Cerebellar cortex (tissue), 1 donor: ENCODE measurements at places on chromosomes 11 and 22.
A peak's percentile ranks its signal among the peaks of the same experiment; 100 is the strongest.

DNA sequence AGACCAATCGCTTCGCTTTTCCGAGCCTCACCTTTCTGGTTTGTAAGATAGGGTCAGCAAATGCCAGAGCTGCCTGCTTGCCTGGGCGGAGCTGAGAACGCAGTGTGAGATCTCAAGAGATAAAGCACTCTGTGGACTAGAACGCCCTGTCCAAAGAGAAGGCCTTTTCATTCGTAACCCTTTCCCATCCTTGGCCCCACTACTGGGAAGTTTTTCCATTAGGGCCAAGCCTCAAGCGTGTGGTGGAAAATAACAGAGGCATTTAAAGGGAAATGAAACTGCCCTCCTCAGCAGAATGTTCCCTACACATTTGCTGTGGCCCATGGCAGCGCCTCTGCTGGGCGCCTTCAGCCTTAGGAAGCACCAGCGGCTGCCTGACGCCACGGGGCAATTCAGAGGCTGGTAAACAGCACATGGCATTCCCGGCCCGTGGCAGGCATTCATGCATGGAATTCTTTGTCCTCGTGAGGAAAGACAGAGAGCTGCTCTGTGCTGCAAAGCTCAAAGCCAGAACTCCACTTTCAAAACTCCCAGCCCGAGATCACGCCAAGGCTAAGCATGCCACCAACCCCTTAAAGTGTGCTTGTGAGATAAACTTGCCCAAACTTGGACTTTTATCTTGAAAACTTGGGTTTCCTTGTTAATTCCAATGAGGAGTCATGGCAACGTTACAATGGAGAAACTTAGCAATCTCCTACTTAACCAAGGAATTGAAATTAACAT, 38.1 kb downstream of the AHNAK start:
- peak; percentile 88 for DNase-seq

DNA sequence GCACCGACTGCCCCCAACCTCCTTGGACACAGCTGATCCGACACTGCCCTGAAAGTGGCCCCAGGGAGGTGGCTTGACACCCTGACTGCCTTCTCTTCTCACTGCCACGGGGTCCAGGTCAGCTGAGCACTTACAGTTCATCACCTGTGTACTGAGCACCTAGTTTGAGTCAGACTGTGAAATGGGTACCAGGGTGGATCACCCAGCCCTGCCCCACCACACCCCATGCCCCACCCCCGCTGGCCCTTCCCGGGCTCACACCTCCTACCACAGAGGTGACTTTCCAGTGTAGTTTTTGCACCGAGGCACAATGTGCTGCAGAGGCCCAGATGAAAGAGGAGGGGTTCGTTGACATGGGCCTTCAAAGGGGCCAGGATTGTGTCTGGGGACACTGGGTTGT, 59.5 kb downstream of the PRDM11 start:
- DNase-seq, result no peak

- peak; percentile 50 for DNase-seq
Observed at GRCh38 chr22:29331658-29332300, 16.3 kb upstream of the RASL10A start.

- DNase-seq, result no peak
Observed at GRCh38 chr11:68031144-68031464, 623 bp downstream of the NDUFS8 start.

DNA sequence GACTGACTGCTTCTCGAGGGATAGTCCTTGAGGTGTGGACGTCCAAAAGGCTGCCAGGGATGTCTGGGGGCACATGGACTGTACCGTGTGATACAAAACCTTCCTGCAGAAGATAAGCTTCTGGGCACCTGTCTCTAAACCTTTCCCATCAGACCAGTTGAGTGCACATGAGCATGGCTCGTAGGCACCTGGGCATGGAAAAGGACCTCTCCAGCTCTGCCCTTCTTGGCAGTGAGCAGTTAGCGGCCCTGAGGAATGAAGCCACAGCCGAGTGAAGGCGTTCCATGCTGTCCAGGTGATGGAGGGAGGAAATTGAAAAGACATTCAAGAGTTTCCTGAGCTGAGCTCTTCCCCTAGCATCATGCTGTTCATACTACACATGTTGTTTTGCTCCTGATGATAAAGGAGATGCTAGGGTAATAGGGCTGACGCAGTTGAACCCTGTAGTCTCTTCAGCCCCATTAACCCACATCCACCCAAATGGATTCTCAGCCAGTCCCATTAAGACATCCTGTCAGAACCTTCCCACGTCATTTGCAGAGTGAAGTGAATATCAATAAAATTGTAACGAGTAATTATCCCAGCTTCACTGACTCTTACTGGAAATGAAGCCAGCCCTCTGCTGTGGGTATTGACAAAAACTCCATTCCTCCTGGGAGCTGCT, 138.6 kb downstream of the KIRREL3 start:
- no peak for DNase-seq

GRCh38 chr22:21849489-21849888, 18.0 kb downstream of the MAPK1 start:
- DNase-seq, result no peak

- no peak for DNase-seq
Observed at GRCh38 chr11:134642206-134642605, 230.2 kb upstream of the B3GAT1 start.

- no peak for DNase-seq
Observed at GRCh38 chr11:124732230-124732629, 7.5 kb upstream of the NRGN start.

DNA sequence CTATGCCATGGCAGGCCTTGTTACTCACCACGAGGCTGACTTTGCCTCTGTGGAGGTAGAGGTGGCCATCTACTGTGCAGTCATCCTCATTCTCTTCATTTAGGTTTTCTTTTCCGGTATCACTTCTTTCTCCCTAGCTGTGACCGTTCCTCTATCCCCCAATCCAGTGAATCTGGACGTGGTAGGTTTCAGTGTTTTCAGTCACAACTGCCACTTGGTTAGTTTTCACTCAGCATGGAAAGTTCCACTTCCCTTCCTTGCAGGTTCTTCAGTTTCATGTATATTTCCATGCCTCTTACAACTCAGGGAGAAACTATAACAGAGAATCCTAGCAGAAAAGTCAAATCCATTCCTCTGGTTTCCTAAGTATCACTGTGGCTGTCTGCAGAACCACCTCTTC, 1.9 kb downstream of the HPS4 start:
- DNase-seq, result no peak

GRCh38 chr11:71352748-71353147, 95.4 kb downstream of the DHCR7 start:
- no peak for DNase-seq

DNA sequence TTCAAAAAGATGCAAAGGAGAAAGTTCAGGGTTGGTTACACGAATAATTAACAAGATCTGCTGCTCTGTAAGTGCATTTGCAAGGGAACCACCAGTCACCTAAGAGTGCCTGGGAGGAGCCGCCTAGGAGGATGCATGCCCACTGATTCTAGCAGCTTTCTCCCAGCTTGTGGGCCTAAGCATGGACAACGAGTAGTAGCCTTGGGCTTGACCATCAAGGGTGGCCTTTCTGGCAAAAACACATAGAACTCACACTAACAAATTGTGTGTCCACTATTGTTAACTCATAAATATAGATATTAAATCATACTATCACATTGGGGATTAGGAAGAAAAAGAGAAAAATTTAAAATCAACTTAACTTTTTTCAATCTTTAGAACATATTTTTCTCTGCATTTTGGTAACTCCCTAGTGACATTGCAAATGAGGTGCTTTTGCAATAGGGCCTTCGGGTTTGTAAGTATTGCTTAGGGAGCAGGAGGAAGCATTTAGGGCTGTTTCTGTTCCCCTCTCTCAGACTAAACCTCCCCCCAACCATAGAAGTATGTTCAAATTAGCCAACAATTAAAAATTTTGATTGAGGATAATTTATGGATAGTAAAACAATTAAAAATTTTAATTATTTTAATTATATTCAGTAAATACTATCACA, 57.3 kb upstream of the CEP295 start:
- no peak for DNase-seq

DNA sequence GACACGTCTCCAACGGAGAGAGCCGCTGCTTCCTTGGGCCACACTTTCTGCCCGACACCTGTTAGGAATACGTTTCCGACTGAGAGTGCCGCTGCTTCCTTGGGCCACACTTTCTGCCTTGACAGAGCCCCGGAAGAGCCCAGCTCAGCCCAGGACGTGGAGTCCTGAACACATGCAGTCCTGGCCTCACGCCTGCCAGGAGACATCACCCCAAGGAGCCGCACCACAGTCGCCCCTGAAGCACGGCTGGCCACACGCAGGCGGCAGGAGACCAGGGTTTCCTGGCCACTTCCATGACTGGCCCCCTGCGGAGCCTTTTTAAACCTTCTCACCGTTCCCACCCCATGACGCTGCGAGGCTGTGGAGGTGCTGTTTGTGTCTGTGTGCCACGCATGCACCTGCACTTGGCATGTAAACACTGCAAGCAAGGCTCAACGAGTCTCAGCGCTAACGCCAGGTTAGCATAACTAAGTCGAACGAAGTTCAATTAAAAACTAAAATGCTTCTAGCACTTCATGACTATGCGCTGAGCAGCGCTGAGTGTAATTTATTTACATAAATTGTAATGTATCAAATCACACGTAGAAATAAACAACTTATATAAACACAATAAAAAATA, 8.8 kb downstream of the TOLLIP start:
- DNase-seq, result peak; percentile 48

DNA sequence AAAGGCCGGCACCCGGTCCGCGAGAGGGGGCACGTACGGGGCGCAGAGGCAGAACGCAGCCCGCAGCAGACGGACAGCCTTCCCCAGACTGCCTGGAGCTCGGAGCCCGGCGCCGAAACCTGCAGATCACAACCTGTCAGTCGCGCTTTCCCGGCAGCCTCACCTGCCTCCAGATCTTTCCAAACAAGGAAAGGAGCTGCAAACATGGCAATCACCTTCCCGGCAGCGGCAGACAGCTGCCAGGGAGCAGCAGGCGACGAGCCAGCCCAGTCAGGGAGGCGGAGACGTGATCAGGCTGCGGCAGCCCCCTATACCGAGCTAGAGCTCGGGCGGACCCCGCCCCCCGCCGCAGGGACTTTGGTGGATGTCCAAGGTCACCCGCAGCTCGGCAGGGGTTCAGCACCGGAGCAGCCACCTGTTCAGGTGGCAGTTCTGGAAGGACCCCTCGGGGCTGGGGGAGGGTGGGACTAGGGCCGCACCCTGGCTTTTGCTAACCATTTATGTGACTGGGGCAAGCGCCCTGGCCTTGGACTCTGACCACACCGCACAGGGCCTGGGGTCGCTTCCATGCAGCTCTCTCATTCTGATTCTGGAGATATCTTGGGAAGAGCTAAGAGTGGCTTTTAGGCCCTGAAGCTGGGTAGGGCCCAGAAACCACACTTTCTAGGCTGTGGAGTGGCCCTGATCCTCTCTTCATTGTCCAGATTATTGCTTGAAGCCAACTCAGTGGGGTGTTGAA, 143.8 kb downstream of the NECTIN1 start:
- no peak for DNase-seq
